Karpas-422 (cell line): ENCODE measurements at places on chromosomes 1 and 21.

DNA sequence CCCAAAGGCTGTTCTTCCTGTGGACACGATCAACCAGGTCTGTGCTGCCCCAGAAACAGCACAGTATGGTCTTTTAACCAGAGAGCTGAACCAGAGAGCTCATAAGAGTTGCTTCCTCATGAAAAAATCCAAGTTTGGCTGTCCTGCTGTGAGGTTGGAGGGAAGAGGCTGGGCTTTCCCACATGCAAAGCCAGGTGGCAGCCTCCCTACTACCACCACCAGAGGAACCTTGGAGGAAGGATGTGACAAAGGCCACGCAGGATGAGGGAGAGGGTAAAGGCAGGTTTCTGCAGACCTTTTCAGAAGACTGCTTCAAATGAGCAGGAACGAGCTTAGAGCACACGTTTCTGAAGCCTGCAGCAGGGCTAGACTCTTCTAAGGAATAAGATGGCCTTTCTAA lies 27.1 kb downstream of the FAM78B start:
- no peak for DNase-seq

DNA sequence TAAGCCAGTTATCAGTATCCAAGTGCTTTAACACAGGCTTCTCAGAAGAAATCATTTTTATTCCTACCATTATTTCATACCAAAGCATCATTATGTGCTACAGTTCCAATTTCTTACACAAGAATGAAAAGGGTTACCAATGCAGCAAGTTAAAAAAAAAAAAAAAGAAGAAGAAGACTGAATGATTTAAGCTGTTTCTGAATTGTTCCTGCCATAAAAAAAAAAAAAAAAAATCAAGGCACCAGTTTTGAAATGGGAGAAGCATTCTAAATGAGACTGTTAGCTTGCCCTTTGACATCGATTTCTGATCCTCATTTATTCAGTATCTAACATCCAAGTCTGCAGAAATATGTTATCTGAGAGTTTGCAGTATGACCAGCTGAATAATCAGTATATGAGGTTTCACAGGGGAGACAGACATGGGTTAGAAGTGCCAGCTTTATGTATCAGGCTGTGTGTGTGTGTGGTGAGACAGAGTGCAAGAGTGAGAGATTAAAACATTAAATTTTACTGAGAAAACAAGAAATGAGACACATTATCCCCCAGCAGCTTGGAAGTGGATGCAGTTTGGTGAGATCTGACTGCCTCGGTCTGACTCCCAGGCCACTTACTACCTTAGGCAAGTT lies 105.8 kb downstream of the COLGALT2 start:
- no peak for DNase-seq

GRCh38 chr1:36582066-36582755 lies 99.5 kb upstream of the CSF3R start:
- no peak for DNase-seq

- DNase-seq, result no peak
Observed at GRCh38 chr1:54838565-54839180, 37.5 kb upstream of the TTC22 start.

DNA sequence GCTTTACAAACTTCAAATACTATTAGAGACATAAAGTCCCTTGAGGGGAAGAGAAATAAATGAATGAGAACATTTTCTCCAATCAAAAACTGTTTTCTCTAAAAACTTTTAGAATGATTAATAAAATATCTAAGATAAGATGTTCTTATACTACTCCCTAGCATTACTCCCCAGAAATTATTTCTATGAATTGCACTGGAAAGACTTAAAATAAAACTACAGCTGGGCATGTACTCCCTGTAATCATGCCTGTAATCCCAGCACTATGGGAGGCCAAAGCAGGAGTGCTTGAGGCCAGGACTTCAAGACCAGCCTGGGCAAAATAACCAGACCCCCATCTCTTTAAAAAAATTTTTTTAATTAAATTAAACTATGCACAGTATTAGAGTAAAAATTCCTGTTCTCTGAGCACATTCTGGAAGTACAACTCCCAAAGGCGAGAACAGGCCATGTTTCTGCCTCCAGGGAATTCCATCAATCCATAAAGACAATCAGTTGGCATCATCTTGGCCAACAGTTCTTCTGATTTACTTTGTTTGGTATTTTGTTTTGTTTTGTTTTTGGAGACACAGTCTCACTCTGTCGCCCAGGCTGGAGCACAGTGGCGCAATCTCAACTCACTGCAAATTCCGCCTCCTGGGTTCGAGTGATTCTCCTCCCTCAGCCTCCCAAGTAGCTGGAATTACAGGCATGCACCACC lies 77.9 kb downstream of the TGFBR3 start:
- DNase-seq, result no peak

GRCh38 chr1:9245661-9246060 lies 11.1 kb downstream of the H6PD start:
- no peak for DNase-seq

GRCh38 chr1:214360525-214361164 lies 79.7 kb downstream of the SMYD2 start:
- no peak for DNase-seq
